NCI-H1417 treated with DMSO at 0.1 percent for 48 hours (cell line): ENCODE measurements at places on chromosomes 5 and 9.

DNA sequence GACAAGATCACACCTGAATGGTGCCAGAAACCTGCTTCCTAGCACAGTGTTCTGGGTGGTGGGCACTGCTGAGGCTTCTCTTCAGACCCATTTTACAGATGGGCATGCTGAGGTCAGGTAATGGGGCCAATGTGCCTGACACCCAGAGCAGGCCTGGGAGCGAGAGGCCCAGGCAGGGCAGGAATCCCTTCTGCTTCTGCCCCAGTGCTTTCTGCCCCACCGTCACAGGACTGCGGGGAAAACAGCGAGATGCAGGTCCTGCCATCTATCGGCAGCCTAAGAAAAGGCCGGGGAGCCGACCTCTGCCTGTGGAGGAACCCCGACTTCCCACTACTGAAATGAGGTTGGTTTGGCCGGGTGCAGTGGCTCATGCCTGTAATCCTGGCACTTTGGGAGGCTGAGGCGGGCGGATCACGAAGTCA, 22.8 kb upstream of the RNU6ATAC start:
- DNase-seq: no peak

GRCh38 chr9:17476401-17476800, 102.5 kb upstream of the SH3GL2 start:
- DNase-seq: no peak

GRCh38 chr9:113486327-113486726, 22.8 kb downstream of the RGS3 start:
- no peak for DNase-seq

DNA sequence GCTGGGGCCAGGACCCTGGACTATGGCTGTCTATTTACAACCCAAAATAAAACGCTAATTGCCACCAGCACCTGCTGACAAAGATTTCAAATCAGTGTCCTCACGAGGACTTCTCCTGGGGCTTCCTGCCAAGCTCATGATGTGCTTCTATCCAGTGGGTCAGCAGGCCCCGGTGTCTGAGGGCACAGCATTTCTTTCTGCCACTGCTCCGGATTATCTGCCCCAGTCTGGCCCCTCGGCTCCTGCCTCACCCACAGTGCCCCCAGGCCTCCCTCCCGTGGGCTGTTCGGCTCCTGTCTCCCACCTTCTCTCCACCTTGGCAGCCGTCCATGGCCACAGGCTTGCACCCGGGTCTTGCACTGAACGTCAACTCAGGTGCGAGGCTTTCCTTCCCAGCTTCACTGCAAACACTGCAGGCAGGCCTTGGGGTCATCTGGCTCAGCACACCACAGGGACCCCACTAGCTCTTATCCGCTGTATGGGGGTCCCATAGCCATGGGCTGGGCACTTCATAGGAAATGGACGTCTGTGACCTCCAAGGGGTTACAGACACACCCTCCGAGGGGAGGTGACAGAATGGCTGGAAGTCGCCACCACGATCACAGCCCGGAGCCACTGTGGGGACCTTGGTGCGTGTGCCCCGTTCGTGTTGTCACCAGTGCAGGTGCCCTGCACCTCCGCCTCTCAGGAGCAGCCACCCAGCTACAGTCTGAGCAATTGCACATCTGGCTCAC, 43.8 kb upstream of the FCN1 start:
- no peak for DNase-seq

DNA sequence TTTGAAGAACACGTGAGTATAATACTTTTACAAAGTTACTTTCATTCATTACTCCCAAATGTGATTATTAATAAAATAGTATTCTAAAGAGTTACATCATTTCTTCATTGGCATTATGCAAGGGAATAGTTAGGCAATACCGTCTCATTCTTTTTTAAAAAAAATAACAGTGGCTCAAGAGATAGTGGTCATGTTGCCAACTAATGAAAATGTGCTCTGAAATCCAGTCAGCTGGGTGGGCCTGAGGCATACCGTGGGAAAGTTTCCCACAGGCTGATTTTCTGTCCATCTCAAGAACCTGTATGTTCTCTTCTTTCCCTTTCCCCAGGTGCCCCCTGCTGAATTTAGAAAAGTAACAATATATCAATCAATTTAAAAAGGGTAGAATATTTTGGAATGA, 40.8 kb upstream of the ROPN1L start:
- no peak for DNase-seq

- DNase-seq: no peak
These were observed 21.1 kb upstream of the ZNF131 start for GRCh38 chr5:43099640-43100039.

- DNase-seq: no peak
These were observed 37.9 kb downstream of the LMNB1 start for GRCh38 chr5:126814721-126815404.

DNA sequence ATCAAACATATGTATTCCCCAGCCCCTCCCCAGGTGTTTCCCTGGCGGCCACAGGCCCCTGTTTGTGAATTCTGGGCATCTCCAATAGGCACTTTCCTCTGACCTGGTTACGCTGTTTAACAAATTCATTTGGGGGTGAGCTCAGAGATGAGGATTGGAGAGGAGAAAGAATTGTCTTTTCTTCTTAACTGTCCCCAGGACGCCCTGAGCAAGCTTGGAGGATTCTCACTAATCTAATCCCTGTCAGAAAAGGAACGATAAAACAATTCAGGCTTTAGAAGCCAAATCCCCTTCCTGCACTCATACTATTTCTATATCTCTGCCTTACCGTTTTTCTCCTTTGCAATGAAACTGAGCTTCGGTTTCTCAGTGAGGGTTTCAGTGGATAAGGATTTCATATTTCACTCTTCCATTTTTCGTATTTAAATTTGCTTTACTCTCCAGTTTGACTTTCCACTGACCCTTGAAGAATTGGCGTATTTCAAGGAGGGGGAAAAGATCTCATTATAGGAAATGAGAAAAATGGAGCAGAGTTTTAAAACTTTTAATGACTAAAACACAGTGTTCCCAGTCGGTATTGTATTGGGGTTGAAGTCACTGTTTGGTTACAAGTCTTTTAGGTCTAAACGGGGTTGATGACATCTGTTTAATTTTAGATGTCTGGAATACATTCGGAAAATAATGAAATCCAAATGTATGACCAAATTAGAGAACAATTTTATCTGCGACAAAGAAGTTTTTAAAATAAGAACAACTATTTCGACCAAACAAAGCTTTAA, 180.1 kb downstream of the MACROH2A1 start:
- DNase-seq: no peak

DNA sequence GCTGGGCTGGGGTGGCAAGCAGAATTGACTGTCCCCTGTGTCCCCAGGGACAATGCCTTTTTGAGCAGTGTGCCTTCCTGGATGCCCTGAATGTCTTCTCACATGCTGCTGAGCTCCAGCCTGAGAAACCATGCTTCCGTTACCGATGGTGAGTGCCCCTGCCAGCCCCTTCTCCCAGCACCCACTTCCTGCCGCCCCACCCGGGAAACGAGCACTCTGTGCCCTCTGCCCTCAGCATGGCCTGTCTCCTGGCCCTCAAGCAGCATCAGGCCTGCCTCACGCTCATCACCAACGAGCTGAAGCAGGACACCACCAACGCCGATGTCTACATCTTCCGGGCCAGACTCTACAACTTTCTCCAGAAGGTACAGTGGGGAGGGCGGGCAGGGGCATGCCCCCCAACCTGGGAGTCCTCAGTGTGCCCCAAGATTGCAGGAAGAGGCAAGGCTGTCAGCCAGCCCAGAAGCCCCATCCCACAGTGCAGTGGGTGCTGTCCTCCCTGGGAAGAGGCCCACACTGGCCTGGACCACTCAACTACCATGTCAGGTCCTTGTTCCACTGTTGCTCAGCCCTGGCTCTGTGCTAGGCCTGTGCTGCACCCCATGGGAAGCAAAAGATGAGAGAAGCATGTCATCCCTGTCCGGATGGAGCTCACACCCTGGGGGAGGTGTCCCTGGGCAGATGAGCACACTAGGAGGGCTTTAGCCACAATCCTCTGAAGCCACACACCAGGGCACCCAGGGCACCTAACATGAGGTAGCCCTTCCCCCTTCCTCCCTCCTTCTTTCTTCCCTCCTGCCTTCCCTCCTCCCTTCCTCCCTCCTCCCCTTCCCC, 4.4 kb downstream of the TTC16 start:
- DNase-seq: no peak

- DNase-seq: no peak
These were observed 90.7 kb downstream of the STK10 start for GRCh38 chr5:172097356-172097755.
